Fibroblast of skin of back (primary cell): ENCODE measurements at places on chromosomes 6 and 20.

- DNase-seq = no peak
These were observed 431.8 kb upstream of the MAN1A1 start for GRCh38 chr6:119781365-119781764.

DNA sequence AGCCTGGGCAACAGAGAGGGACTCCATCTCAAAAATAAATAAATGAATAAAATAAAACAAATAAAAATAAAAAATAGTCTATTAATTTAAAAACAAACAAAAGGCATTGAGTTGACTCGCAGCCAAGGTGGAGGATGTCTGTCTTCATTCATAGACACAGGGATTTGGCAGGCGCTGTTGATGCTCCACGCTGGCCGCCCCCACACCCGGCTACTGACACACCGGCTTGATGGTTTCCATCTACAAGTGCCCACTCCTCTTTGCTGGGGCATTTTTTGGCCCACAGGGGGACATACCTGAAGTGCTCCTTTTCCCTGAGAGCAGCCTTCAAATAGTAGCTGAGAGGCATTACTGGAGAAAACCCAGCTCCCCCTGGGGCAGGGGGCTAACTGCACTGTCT, 178.3 kb upstream of the RALGAPA2 start:
- no peak for DNase-seq

- peak; percentile 79 for DNase-seq
These were observed 58.6 kb downstream of the LIN28B start for GRCh38 chr6:105015482-105015881.

DNA sequence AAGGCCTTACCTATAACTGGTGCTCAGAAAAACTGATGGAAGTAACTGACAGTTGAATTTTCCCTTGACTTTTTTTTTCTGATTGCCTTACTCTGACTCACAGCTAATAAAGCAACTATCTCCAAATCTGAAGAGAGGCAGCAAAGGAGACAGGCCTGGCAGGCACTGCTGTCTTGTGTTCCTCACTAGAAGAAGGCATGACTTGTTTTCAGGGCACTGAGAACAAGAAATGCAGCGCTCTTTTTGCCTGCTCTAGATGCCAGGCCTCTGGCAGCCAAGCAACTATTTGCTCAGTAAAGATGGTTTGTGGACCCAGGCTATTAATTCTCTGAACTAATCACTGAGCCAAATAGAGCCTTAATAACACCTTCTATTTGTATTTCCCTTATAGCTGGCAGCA, 155.1 kb downstream of the PRDM13 start:
- no peak for DNase-seq

- DNase-seq = no peak
These were observed 588.3 kb downstream of the CD109 start for GRCh38 chr6:74284284-74284683.

- DNase-seq = no peak
These were observed 185.6 kb downstream of the GJA10 start for GRCh38 chr6:90079560-90080490.

- no peak for DNase-seq
These were observed 115.1 kb upstream of the SPTLC3 start for GRCh38 chr20:12893653-12894052.

GRCh38 chr6:127686084-127686483, 109.1 kb downstream of the C6orf58 start:
- DNase-seq = peak; percentile 17

DNA sequence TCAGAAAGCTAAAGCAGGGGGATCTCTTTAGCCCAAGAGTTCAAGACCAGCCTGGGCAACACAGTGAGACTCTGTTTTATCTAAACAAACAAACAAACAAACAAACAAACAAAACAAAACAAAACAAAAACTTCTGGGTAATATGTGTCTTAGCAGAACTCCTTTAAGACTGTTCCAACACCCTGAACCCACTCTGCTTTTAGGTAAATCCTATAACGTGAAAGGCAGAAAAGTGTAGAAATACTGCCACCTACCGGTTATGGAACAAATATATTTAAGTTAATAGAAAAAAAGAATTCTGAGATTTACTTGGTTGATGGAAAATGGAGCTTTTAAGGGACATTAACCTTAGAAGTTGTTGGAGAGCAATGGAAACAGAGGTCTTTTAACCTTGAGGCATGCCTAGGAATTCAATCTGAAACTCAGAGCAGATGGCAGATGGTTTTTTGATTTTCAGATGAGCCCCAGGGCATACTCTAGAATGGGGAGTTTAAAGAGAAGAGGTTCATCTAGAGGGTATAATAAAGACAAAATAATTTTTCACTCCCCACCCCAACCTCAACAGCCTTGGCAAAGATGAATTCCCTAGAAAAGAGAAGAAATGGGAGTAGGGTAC, 38.5 kb downstream of the SOD2 start:
- peak; percentile 66 for DNase-seq
